ENCODE measurements at places on chromosomes 4 and X.

GRCh38 chr4:17771284-17771908 is 10.0 kb downstream of the FAM184B start:
- DNase-seq, result no peak

DNA sequence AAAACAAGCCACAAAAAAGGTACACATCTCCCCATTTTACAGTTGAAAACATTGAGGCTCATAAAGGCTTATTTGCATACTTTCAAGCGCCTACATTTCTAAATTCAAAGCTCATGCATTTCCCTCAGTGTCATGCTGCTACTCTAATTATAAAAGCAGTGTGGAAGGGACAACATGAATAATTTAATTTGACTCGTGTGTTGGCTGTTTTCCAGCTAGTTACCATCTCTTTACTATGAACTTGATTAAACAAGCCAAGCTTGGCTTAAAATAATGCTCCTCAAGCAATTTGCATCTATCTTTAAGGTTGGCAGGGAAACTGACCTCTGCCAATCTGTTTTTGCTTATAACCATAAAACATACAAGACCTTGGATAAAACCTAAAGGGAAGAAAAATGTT is 252.5 kb upstream of the NEIL3 start:
- no peak for DNase-seq

- no peak for DNase-seq
Observed at GRCh38 chr4:163161536-163162205, 5.0 kb downstream of the NAF1 start.

DNA sequence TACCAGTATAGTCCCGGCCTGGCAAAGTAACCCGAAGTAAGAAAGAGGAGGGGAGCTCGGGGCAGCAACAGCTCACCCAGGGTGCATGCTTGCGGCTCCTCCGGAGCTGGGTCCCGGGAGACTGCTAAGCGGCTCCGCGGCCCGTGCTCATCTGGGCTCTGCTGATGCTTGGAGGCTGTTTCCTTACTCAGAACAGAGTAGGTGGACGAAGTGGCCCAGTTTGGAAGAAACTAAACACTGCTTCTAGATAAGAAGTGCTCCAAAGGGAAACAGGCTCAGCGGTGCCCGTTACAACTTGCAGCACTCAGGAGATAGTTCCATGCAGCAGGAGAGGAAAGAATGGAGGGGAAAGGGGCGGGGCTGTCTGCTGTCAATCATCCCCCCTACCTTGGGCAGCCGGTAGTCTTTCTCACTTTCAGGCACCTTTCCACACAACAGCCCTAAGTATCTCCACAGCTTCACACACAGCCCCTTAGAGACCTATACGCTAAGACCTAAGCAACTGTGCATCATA is at the start of gene COL4A6:
TSS of gene COL4A6 (minus strand) at position 313 of the 514 bp plus-strand sequence. CDS start at position 87, 226 bp downstream.
- no peak for DNase-seq

- no peak for DNase-seq
Observed at GRCh38 chrX:42585842-42586621, 191.9 kb downstream of the PPP1R2C start.

- no peak for DNase-seq
Observed at GRCh38 chr4:123383566-123383965, 13.0 kb upstream of the SPRY1 start.

GRCh38 chrX:41526271-41526670 is 79.1 kb downstream of the NYX start:
- DNase-seq, result no peak

DNA sequence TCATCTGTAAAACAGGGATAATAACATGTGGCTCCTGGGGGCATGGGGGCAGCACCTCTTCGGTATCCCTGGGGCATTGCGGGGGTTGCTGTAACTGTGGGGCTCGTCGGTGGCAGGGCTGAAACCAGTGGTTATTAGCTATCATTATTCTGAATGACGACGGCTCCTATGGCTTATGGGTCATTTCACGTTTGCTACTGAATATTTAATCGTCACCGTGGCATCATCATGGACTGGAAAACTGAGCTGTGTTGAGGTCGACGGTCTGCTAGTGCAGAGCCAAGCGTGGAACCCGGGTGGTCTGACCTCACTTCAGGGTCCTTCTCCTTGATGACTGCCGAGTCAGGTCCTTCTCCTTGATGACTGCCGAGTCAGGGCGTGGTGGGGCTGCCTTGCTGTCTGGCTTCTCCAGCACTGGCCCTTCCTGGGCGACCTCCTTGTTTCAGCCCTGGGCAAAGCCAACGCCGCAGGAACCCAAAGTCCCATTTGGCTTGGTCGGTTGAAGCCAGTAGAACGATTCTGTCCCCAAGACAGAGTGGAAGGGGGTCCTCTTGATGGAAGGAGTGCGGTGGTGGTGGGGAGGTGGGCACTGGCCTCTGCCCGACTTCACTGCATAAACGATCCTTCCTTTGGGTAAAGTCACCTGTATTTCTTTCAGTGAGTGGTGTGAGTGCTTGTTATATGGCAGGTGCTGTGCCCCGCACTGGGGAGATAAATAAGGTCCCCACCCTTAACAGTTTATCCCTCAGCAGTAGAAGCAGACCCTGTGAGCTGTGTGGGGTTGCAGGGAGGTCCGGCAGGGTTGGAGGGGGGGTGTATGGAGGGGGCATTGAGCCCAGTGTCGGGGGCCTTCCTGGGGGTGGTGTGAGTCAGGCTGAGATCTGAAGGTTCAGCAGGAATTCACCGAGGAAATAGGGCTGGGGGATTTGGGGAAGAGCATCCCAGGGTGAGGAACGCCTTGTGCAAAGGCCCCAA is 40.8 kb downstream of the PSAPL1 start:
- no peak for DNase-seq

GRCh38 chr4:156886481-156886880 is 85.1 kb downstream of the PDGFC start:
- DNase-seq, result no peak

DNA sequence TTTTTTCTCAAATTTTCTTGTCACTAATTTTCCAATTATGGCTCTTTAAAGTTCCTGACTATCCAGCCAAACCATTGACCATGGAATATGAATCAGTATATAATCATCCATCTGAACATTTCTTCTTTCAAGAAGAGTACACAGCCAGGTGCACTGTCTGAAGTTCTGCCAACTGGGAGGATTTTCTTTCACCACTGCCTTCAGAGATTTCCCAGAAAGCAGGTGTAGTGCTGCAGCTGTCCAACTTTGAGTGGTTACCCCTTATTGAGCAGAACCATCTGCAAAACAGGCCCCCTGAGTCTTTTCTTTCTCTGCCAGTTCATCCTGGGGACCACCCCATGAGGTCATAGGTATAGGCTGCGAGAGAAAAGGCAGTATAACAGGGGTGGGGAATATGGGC is 1213.2 kb downstream of the RAPGEF2 start:
- DNase-seq, result no peak

DNA sequence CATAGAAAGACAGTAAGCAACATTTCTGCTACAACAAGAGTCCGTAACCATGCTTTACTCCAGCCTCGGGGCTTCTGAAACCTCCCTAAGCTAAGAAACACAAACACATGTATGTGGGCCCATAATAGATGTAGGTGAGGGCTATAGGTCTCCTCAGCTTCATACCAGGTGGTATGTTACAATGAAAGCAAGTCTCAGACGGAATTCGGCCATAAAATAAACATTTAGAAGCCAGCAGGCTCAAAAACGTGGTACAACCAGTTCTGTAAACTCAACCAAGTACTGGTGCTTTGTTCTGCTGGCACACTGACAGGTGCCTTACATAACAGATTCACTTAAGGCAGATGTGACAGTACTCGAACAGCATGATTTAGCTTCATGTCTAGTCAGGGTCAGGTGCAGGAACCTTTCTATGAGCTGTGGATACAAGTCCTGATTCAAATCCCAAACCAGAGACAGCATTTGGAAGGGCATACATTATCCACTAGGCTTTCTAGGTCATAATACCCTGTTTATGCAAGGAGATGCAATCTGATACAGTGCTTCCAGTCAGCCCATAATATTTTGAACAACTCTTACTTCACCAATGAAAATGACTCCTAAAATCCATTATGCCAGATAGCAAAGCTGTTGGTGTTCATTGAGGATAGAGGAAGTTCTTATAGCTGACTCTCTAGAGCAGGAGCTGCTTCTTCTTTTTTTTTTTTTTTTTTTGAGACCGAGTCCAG is 113.8 kb upstream of the ENPP6 start:
- no peak for DNase-seq

DNA sequence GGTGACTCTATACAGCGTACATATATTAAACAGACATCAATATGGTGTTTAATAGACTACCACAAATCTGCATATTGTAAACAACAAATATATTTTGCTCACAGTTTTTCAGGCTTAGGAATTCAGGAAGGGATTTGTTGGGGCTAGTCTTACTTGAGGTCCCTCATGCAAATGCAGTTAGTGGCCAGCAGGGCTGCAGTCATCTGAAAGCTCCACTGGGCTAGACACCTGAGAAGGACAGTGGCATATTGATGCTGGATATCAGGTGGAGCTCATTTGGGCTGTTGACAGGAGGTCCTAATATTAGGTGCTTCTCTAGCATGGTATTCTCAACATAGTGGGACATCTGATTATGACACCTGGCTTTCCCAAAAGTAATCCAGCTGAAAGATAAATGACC is 493.8 kb upstream of the PABPC4L start:
- no peak for DNase-seq

DNA sequence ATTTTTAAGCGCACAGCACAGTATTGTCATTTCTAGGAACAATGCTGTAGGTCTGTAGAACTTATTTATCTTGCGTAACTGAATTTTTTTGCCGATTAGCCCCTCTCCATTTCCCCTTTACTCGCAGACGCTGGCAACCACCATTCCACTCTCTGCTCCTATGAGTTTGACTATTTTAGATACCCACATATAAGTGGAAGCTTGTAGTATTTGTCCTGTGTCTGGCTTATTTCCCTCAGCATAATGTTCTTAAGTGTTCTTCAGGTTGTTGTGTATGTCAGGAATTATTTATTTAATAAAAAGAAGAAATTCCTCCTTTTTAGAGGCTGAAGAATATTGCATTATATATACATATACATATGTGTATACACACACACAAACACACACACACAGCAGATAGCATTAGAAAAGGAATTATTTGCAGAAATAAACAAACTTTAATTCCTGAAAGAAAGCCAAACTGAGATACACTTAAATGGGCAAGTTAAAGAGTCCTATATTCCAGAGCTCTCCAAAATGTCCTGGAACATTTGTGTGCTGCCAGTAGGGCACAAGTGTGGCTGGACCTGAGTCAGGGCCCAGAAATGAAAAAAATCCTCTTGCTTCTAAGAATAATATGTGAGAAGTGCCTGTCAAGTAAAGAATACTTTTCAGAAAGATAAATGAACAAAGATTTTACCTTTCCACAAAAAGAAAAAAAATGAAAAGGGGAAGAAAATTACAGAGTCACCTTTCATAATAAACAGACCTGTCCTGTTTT is 4.5 kb upstream of the ZNF330 start:
- DNase-seq, result no peak

DNA sequence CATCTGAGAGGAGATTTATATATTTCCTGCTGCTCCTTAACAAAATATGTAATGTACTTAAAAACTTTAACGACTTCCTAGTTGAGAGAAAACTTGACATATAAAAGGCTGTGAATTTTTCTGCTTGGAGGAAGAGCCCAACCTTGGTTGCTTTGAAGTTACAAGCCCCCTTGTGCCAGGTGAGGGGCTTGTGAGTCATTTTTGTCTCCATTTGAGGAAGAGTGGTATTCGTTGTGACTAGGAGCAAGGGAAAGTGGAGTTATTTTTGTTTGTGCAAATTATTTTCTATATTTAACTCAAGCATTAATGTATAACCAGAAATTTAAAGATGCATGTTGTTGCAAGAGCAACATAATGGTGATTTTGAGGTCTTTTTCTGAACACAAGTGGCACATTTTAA is 99.0 kb upstream of the DDX3X start:
- DNase-seq, result no peak

GRCh38 chr4:7885216-7886006 is 54.2 kb downstream of the AFAP1 start:
- no peak for DNase-seq

- DNase-seq, result no peak
Observed at GRCh38 chrX:152821145-152821765, 9.3 kb downstream of the CETN2 start.

DNA sequence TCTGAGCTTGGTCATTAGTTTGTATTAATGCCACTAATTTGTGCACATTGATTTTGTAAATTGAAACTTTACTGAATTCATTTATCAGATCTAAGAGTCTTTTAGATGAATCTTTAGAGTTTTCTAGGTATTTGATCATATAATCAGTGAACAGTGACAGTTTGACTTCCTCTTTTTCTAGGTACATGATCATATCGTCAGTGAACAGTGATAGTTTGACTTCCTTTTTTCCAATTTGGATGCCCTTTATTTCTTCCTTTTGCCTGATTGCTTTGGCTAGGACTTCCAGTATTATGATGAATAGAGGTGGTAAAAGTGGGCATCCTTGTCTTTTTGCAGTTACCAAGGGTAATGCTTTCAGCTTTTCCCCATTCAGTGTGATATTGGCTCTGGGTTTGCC is 421.4 kb upstream of the CPXCR1 start:
- no peak for DNase-seq

- no peak for DNase-seq
Observed at GRCh38 chr4:14308229-14308651, 680.7 kb upstream of the BOD1L1 start.

DNA sequence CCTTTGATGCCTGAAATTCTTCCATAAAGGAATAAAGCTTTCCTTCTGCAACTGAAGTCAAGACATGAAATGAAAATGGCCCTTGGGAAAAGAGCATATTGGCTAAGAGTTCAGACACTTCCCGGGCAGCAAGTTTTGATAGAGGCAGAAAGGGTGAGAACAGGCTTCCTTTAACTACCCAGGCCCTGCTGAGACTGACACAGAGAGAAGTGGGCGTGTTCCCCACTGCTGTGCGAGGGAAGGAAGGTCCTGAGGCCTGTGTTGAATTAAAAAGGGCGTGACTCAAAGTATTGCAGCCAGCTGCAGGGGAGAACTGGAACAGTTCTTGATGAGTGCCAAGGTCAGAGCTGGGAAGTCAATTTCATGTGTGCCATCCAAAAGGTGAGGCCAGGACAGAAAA is 33.9 kb upstream of the ADGRG2 start:
- DNase-seq, result no peak

DNA sequence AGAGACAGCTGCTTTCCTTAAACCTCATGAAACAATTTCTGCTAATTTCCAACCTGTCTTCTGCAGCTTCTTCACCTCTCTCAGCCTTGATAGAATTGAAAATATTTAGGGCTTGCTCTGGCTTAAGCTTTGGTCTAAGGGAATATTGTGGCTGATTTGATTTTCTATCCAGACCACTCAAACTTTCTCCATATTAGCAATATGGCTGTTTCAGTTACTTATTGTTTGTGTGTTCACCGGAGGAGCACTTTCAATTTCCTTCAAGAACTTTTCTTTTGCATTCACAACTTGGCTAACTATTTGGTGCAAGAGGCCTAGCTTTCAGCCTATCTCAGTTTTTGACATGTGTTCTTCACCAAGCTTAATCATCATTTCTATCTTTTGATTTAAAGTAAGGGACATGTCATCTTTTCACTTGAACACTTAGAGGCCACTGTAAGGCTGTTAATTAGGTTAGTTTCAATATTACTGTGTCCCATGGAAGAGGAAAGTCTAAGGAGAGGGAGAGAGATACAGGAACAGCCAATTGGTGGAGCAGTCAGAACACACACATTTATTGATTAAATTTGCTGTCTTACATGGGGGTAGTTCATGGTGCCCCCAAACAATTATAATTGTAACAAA is 213.2 kb downstream of the RASL11B start:
- DNase-seq, result no peak
